HT-29 (cell line): ENCODE measurements at places on chromosomes 13 and 19. TPM values are rescaled to one million over a fixed set of nuclear protein-coding genes. Genes with fewer than 3 reads are reported as not detected.

The CD22 gene
- 0.28 TPM in 1 of 2 replicates, not detected in the other for total RNA-seq

The PLK5 gene
- not detected in 2 replicates for total RNA-seq

The IRGC gene
- total RNA-seq: 0.08 TPM in 1 of 2 replicates, not detected in the other

The DCLK1 gene
- not detected in 2 replicates for total RNA-seq

The SIGLEC10 gene
- not detected in 2 replicates for total RNA-seq

The ITGBL1 gene
- total RNA-seq: not detected in 2 replicates

The ZNF534 gene
- total RNA-seq: not detected in 2 replicates

The PEAK3 gene
- not detected in 2 replicates for total RNA-seq

The F10 gene
- 0.05 TPM in 1 of 2 replicates, not detected in the other for total RNA-seq

The ANKLE1 gene
- 0.08 and 1.4 TPM in 2 replicates for total RNA-seq

The LGALS7B gene
- total RNA-seq: 6.0 TPM in 1 of 2 replicates, not detected in the other

The SIGLEC12 gene
- not detected in 2 replicates for total RNA-seq

The ERICH6B gene
- total RNA-seq: not detected in 2 replicates

The DNAJC15 gene
- total RNA-seq: 4.7 and 7.2 TPM in 2 replicates

The ZNF729 gene
- not detected in 2 replicates for total RNA-seq

The RFPL4A gene
- not detected in 2 replicates for total RNA-seq

The CD37 gene
- not detected in 2 replicates for total RNA-seq

The EBPL gene
- 129 and 178 TPM in 2 replicates for total RNA-seq

The URAD gene
- total RNA-seq: not detected in 2 replicates

The TMEM59L gene
- 0.10 TPM in 1 of 2 replicates, not detected in the other for total RNA-seq

The JSRP1 gene
- 0.34 and 0.38 TPM in 2 replicates for total RNA-seq

The PSG2 gene
- total RNA-seq: not detected in 2 replicates

The UBE2L5 gene
- not detected in 2 replicates for total RNA-seq

The OR10H1 gene
- not detected in 2 replicates for total RNA-seq

The BLOC1S3 gene
- total RNA-seq: 13.7 and 21.5 TPM in 2 replicates

The TPTE2 gene
- total RNA-seq: not detected in 2 replicates

The KIR2DL3 gene
- total RNA-seq: not detected in 2 replicates

The OBI1 gene
- 6.8 TPM in 2 replicates for total RNA-seq

The ZNF93 gene
- 0.03 TPM in 1 of 2 replicates, not detected in the other for total RNA-seq

The COX7A1 gene
- not detected in 2 replicates for total RNA-seq

The PEG3 gene
- total RNA-seq: not detected in 2 replicates

The YJEFN3 gene
- 1.0 and 1.9 TPM in 2 replicates for total RNA-seq

The TCF3 gene
- 241 and 271 TPM in 2 replicates for total RNA-seq
